ENCODE measurements at places on chromosomes 7 and 10.

DNA sequence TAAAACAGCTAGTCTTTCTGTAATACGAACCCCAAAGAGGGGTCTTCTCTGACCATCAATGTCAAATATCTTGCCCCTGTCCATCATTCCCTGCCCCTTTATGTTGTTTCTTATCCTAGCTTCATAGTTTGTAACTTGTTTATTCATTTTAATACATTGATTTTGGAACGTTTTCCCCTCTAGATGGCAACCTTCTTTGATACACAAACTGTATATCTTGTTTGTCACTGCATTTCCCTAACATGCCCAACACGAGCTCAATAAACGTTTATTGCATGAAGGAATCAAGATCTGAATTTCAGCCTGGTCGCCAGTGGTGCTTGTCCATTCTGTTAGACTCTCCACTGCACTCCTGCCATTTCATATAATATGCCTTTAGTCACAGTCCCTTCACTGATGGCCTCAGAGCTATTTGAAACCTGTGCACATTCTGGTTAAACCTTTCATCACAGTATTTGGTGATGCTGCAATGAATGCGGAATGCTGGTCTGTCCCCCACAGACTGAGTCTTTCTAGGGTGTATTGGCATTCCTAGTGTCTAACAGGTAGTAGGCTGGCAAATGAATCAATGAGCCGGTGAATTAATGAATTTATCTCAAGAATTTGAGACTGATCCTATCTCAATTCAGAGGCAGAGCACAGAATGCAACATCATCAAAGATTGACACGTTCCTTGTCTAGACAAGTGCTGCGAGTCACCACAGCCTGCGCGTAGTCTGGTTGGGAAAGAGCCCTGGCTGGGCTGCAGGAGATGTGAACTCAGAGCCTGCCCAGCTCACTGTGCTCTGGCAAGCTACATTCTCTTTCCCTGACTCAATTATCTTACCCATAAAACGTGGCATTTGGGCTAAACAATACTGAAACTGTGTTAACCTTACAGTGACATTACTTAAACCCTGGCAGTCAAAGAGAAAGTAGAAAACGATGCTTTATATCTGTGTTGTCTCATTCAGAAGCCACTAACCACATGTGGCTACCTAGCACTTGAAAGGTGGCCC, 55.2 kb upstream of the FRMD4A start:
- no peak for DNase-seq

GRCh38 chr7:2730846-2731770, 43.1 kb downstream of the AMZ1 start:
- DNase-seq = no peak

DNA sequence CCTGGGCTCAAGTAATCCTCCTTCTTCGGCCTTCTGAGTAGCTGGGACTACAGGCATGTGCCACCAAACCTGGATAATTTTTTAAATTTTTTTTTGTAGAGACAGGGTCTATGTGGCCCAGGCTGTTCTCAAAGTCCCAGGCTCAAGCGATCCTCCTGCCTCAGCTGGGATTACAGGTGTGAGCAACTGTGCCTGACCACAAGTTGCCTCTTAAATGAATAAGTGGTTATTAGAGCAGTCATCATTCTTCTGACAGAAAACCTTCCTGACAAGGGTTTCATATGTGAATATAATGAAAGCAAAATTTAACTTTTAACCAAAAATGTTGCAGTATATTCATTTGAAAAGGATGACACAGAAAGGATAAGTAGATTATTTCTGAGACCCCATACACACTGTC, 532.5 kb downstream of the GRM8 start:
- DNase-seq = no peak

GRCh38 chr7:121563177-121563576, 167.1 kb upstream of the FAM3C start:
- no peak for DNase-seq

- DNase-seq = no peak
Measured at GRCh38 chr10:97230146-97230545, 44.4 kb upstream of the SLIT1 start.

DNA sequence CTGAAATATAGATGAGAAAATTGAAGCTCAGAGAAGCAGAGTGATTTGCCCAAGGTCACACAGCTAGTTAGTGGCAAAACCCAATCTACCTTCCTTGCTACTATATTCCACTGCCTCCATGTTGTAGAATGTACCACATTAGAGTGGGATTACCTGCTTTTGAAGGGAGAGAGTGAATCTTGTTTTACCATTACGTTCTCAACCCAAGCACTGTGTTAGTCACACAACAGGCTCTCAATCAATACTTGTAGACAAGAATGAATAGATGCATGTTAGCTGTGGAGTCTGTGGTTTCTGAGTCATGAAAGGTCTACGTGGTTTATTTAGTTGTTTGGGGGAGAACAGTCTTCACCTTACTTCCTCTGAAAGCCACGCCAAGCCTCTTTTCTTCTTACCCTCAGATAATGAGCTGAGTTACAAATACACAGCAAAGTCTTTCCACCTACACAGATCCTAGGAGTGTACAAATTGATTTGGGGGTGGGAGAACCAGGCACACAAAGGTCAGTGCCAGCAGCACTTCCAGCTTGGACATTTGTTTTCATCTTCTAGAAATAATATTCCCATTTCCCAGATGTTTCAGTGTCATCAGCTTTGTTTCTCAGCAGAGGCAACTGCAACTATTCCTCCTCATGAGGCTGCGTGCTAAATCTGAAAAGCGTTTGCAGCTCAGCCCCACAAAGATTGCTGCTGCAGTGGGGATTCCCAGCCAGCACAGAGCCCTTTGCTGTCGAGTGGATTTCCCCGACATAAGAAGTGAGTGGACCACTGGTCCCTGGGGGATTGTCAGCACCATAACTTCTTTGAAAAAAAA, 71.5 kb upstream of the ADO start:
- no peak for DNase-seq

Measured in cortex of kidney (tissue), 1 donor.